ENCODE measurements at places on chromosomes 2 and 18.

DNA sequence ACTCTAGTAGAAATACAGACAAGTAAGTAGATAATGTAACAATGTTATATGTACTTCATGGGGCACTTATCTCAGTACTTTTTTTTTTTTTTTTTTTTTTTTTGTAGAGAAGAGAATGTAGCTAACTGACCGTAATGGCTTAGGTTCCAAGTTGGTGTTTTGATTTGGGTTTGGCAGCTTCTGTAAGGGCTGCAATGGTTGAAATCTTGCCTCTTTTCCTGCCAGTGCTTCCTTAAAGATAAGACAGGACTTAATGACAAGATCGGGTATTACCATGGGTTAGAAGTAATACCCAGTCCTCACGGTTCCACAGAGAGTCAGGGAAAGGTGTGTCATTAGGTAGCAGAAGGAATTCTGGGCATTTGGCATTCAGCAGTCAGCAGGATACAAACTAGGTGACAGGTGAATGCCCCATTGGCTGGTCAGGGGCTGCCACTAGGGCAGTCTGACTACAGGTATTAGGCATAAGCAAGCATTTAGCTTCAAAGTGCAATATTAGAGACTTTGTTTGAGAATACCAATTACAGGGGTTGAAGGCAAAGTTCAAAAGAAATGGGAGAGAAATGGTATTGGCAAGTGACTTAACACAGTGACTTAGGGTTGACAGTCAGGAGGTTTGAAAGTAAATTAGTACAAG, 189.4 kb upstream of the RND3 start:
- DNase-seq: no peak

- no peak for DNase-seq
Observed at GRCh38 chr2:134936691-134937090, 18.1 kb downstream of the CCNT2 start.

GRCh38 chr18:9615280-9615797, 980 bp upstream of the PPP4R1 start:
- DNase-seq: peak; percentile 9

GRCh38 chr2:132424526-132425121, 8.0 kb downstream of the GPR39 start:
- DNase-seq: no peak

- no peak for DNase-seq
Observed at GRCh38 chr2:41954304-41955291, 93.2 kb upstream of the PKDCC start.

GRCh38 chr2:160674146-160674750, 180.6 kb upstream of the RBMS1 start:
- DNase-seq: no peak

DNA sequence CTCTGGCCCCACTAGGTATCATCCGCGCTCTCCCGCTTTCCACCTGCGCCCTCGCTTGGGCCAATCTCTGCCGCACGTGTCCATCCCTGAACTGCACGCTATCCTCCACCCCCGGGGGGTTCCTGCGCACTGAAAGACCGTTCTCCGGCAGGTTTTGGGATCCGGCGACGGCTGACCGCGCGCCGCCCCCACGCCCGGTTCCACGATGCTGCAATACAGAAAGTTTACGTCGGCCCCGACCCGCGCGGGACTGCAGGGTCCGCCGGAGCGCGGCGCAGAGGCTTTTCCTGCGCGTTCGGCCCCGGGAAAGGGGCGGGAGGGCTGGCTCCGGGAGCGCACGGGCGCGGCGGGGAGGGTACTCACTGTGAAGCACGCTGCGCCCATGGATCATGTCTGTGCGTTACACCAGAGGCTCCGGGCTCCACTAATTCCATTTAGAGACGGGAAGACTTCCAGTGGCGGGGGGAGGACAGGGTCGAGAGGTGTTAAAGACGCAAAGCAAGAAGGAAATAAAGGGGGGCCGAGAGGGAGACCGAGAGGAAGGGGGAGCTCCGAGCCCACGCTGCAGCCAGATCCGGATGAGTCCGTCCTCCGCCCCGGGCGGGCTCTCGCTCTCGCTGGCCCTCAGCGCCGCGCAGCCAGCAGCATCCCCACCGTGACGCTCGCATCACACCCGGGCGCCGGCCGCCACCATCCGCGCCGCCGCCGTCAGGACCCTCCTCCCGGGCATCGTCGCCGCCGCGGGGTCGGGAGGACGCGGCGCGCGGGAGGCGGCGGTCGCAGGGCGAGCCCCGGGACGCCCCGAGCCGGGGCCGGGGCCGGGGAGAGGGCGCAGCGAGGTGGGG, 664 bp downstream of the NETO1 start:
- DNase-seq: peak; percentile 38

DNA sequence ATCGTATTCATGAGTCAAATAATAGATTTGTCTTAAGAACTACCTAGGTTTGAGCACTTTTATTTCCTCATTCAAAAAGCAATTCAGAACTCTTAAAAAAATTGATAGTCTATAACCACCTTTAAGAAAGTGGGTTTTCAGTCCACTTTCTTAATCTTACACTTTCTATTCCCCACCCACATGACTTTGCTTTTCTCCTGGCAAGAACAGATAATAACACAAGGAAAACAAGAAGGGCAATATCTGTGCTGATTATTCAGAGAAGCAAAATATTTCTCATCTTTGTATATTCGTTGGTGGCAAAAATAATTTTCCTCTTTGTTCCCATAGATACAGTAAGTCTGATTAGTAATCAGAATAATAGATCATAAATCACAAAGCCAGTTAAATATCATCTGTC, 130.6 kb upstream of the DNAJC10 start:
- DNase-seq: no peak

All from DND-41 (cell line).